Stimulated activated CD8-positive, alpha-beta memory T cell treated with anti-CD3 and anti-CD28 coated beads, Interleukin-7, amount 100 ng/mL, for 4 hours (primary cell): ENCODE measurements at places on chromosomes 2 and 18.

DNA sequence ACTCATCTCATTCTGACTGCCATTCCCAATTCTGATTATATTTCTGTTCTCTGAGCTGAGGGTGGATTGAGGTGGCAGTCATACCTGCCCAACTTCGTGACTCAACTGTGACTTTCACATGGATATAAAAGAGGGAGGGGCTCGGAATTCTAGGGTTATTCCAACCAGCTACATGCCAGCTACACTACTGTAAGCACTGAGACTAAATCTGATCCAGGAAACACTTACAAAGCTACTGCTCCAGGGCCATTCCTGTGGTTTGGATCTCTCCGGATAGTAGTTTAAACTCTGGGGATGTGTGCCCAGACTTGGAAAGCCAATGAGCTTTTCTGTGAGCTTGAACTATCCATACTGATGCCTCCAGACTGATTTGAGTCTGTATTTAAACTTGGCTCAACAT lies 7.9 kb downstream of the MAP2 start:
- no peak for DNase-seq

DNA sequence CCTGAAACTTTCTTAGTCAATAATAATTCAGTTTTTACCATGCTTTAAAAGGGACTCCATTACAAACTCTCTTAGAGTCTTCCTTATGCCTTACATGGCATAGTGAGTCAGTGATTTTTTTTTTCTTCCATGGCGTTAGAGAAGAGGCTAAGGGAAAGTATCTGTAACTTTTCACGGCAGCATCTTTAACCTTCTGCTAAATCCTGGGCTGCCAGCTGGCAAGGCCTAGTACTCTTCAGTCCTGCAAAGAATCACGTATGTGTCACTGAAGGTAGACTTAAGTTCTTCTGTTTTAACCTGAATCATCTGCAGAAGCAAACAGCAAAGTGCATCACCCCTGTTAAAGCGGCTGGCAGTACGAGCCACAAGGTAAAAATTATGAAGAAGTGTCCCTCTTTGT lies 286.3 kb upstream of the FN1 start:
- DNase-seq, result no peak

DNA sequence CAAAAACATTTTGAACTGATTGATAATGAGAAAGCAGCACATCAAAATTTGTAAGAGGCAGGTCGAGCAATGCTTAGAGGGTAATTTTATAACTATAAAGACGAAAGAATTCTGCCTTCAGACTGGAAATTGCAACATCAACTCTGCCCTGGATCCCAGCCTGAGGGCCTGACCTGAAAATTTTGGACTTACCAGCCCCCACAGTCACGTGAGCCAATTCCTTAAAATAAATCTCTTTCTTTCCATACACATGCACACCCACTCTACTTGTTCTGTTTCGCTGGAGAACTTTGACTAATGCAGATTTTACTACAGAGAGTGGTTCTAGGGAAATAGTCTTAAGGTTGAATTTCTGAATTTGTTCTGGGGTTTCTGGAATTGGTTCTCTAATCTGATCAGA lies 14.6 kb upstream of the ACOXL start:
- no peak for DNase-seq

DNA sequence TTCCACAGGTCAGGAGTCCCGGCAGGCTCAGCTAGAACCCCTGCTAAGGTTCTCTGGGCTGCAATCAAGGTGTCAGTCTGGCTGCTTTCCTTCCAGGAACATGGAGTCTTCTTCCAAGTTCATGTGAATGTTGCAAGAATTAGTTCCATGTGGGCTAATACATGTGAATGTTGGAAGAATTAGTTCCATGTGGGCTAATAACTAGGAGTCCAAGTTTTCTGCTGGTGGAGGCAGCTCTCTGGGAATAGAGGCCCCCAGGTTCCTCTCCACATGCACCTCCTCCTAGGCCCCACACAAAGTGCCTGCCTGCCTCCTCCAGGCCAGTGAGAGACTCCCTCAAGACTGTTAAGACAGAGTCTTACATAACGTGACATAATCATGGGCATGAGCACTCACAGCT lies 140.8 kb upstream of the SLC35G4 start:
- DNase-seq, result no peak

GRCh38 chr2:126668254-126668653 lies 12.3 kb downstream of the GYPC start:
- DNase-seq, result no peak

DNA sequence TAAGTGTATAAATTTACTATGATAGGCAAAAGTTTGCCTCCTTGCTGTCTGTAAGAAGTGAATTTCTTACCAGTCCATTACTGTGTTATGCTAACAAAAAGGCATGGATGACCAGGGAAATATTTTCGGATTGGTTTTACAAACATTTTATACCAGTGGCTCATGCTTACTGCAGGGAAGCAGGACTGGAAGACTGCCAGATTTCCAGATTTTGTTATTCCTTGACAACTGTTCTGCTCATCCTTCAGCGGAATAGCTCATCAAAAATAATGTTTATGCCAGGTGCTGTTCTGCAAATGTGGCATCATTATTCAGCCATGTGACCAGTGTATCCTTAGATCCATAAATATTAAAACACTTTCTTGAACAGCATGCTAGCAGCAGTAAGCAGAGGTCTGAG lies 40.4 kb upstream of the NETO1 start:
- no peak for DNase-seq
